ENCODE measurements at places on chromosomes 2 and 18. TPM values are rescaled to one million over a fixed set of nuclear protein-coding genes. Genes with fewer than 3 reads are reported as not detected.

GRCh38 chr2:203567691-203568090, 32.6 kb upstream of the RAPH1 start:
- H3K36me3 ChIP-seq = no peaks in the 10 kb centered on the region
- no peak overlapping the region for H3K27ac ChIP-seq
- no peaks in the 10 kb centered on the region for H3K4me1 ChIP-seq
- no peaks in the 10 kb centered on the region for H3K27me3 ChIP-seq

DNA sequence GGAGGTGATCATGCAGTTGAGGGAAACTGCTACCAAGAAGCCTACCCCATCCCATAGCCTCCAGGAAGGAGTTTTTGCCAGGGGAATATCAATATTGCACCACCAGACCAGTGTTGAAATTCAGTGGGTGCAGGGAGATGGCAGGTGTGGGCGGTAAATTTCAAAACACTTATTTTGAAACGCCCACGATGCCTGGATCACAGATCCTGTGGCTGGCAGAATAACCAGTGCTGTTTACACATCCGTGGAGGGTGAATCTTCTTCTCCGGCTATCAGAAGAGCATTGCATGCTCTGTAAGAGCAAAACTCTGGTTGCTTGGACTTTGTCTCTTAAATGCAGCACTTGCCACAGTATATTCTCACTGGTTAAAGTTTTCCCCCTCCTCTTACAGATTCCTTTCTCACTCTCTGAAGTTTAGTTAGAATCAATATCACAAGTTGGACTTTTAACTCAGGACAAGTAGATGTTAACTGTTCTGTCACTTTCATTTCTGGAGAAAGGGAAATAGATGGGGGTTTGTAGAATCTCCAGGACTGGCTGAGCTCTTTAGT, 70.5 kb upstream of the ZCCHC2 start:
- H3K4me3 ChIP-seq = no peak overlapping the region
- DNase-seq = no peak
- no peak overlapping the region for H3K27ac ChIP-seq
- no peaks in the 10 kb centered on the region for H3K27me3 ChIP-seq
- H3K36me3 ChIP-seq = no peaks in the 10 kb centered on the region

GRCh38 chr2:226694586-226695284, 104.9 kb downstream of the IRS1 start:
- no peak for DNase-seq
- H3K27me3 ChIP-seq = no peaks in the 10 kb centered on the region
- no peak overlapping the region for H3K27ac ChIP-seq
- H3K4me3 ChIP-seq = no peak overlapping the region
- peaks cover 33% of the 10 kb centered on the region for H3K4me1 ChIP-seq
- H3K36me3 ChIP-seq = no peaks in the 10 kb centered on the region

DNA sequence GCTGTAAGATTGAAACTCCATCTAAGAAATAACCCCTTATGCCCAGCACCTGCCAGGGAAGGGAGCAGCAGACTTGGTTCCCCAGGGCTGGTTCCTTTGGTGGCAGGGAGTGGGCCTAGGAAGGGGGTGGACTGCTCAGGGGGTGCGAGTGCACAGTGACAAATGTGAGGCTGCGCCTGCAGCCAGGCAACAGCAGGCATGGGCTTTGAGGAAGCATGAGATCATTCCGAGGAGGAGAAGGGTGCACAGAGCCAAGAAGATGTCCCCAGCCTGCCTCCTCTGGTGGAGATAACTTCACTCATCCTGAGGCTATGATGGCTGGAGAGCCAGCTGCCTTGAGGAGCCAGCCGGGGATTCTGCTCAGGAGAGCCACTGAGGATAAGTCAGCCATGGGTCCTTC, 158.0 kb downstream of the CAPN13 start:
- H3K4me1 ChIP-seq = peaks cover 9% of the 10 kb centered on the region
- H3K36me3 ChIP-seq = no peaks in the 10 kb centered on the region
- no peak for DNase-seq
- no peaks in the 10 kb centered on the region for H3K27me3 ChIP-seq

- H3K27ac ChIP-seq = no peak overlapping the region
- no peak for DNase-seq
- no peaks in the 10 kb centered on the region for H3K36me3 ChIP-seq
- no peaks in the 10 kb centered on the region for H3K4me1 ChIP-seq
- H3K4me3 ChIP-seq = no peak overlapping the region
- H3K27me3 ChIP-seq = no peaks in the 10 kb centered on the region
These were observed 119.7 kb upstream of the XIRP2 start for GRCh38 chr2:166768393-166769123.

GRCh38 chr2:109134741-109135358, 5.8 kb downstream of the SH3RF3 start:
- H3K36me3 ChIP-seq = no peaks in the 10 kb centered on the region
- H3K27me3 ChIP-seq = no peaks in the 10 kb centered on the region
- H3K4me1 ChIP-seq = peaks cover 11% of the 10 kb centered on the region
- no peak overlapping the region for H3K4me3 ChIP-seq
- DNase-seq = no peak

GRCh38 chr2:106841886-106842645, 43.9 kb downstream of the ST6GAL2 start:
- H3K27ac ChIP-seq = no peak overlapping the region
- no peaks in the 10 kb centered on the region for H3K27me3 ChIP-seq
- no peaks in the 10 kb centered on the region for H3K4me1 ChIP-seq
- H3K4me3 ChIP-seq = no peak overlapping the region
- H3K36me3 ChIP-seq = no peaks in the 10 kb centered on the region
- DNase-seq = no peak

- H3K27ac ChIP-seq = no peak overlapping the region
- no peak overlapping the region for H3K4me3 ChIP-seq
- no peaks in the 10 kb centered on the region for H3K27me3 ChIP-seq
- no peak for DNase-seq
- no peaks in the 10 kb centered on the region for H3K36me3 ChIP-seq
These were observed 80.3 kb downstream of the THNSL2 start for GRCh38 chr2:88250404-88250803.

GRCh38 chr18:48333563-48333962, 75.6 kb downstream of the ZBTB7C start:
- no peak overlapping the region for H3K4me3 ChIP-seq
- H3K36me3 ChIP-seq = no peaks in the 10 kb centered on the region

DNA sequence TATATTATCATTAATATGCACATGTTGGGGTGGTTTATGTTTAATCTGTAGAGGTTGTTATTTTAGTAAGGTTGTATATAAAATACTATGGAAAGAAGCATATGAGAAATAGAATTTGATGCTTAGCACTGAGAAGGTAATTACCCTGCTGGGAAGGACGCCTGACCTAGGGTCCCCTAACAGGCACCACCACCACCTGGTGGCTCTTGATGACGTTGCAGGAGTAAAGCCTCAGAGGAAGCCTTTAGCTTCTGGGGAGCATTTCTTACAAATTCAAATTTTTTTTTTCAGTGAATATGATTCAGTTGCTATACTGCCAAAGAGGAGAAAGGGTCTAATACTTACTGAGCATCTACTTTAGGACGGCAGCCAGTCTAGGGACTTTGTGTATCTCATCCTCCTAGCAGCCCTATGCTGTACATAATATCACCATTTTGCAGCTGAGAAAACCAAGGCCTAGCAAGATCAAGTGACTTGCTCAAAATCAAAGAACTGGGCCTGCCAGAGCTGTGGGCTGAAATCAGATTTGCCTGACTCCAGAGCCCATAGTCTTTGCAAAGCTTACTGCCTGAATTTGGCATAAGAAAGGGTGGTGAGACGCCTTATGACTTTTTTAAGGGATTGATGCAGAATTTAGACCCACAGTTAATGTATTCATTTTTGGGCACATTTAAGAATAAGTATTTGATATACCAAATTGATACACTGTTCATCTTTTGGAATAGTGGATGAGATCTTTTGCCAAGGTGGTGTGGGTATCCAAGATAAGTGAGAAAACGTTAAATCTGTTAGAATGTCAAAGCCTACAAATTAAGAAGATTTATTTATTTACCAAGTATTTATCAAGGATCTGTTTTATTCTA, 78.8 kb upstream of the GAREM1 start:
- H3K4me1 ChIP-seq = no peaks in the 10 kb centered on the region
- no peak for DNase-seq
- H3K27me3 ChIP-seq = peaks cover 8% of the 10 kb centered on the region
- no peaks in the 10 kb centered on the region for H3K36me3 ChIP-seq
- H3K4me3 ChIP-seq = no peak overlapping the region

DNA sequence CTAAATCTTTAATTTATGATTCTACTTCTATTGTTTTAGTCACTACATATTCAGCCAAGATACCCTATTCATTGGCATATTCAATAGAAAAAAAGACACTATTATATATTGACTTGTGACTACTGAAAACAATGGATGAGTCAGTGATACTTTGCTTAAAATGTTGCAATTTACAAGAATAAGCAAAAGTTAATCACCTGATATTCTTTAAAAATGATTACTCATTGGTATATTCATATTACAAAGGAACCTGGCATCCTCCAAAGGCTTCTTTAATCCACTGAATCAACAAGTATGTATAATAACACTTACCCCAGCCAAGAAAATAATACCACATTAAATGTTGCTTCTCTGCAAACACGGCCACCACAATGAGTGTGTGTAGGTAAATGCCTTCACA, 87.8 kb downstream of the CALCRL start:
- H3K27me3 ChIP-seq = no peaks in the 10 kb centered on the region
- H3K27ac ChIP-seq = no peak overlapping the region
- no peaks in the 10 kb centered on the region for H3K4me1 ChIP-seq
- no peak for DNase-seq
- no peaks in the 10 kb centered on the region for H3K36me3 ChIP-seq

DNA sequence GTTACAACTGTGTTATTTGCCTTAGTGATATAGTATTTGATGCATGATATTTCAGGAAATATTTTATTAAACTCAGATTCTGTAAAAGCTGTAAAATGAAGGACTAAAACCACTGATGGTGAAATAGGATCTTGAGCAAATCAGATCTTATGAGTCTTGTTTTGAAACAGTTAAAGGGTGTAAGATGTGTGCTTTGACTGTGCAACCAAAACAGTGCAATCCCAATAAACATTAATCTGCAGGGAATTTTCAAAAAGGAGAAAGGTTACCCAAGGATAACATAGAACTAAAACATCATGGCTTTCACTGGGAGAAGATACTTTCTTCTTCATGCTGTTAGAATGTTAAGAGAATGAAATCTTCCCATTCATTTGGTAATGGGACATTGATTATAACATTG, 378.7 kb downstream of the PARD3B start:
- no peaks in the 10 kb centered on the region for H3K4me1 ChIP-seq
- no peaks in the 10 kb centered on the region for H3K36me3 ChIP-seq
- H3K27ac ChIP-seq = no peak overlapping the region
- no peak for DNase-seq

DNA sequence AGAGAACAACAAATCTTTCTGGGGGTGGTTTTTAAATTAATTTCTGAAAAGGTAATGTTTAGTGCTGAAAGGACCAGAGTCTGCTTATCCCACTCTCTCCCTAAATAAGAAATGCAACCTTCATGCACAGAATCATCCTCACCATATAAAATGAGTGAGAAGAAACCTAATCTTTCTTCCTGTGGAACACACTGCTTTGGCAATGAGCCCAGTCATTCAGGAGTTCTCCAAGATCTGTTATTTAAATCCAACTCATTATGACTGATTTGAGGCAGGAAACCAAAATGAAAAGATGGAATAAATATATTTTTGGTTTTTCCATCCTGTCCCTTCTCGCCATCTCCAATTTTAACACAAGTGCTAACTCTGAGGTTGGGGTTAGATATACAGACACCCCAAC, 228.3 kb downstream of the SRBD1 start:
- H3K27ac ChIP-seq = no peak overlapping the region
- no peaks in the 10 kb centered on the region for H3K27me3 ChIP-seq
- DNase-seq = no peak
- no peak overlapping the region for H3K4me3 ChIP-seq

DNA sequence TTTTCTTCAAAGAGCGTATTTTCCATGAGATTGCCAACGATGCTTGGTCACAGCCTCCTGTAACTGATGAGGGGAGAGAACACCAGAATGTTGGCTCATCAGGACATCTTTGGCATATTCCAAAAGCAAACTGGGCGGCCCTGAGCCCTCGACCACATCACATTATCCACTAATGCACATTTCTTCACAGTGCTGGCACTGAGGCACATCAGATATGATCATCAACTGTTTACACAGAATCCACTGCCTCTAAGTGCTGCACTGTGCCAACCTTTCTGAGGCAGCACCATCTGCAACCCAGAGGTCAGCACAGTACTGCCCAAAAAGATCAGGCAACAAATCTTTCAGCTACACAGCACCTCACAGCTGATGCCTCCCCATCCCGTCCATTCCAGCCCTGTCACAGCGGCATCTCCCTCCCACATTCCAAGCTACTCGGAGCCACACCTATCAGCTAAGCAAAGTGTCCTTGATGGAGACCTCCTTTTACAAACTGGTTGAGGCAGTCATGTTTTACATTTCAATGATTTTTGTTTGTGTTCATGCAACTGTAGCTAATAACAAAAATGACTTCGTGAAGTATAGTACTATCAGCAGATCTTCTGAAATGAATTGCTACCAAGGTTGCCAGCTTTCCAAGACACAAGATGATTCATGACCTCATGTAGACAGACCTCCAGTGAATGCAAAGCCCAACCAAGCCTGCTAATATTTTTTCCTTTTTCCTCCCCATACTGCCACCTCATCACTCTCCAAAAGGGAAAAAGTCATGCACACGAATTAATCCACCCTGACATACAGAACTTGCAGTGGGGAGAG, 32.3 kb downstream of the MYO5B start:
- DNase-seq = no peak
- no peak overlapping the region for H3K4me3 ChIP-seq
- H3K27ac ChIP-seq = no peak overlapping the region
- no peaks in the 10 kb centered on the region for H3K4me1 ChIP-seq

TEKT4 gene
- total RNA-seq = not detected

ST8SIA5 gene
- total RNA-seq = not detected

STARD6 gene
- not detected for total RNA-seq

OTOF gene
- total RNA-seq = not detected

MYCN gene
- total RNA-seq = 3.7 TPM

KLHL14 gene
- not detected for total RNA-seq

ALPG gene
- 0.03 TPM for total RNA-seq

DUSP2 gene
- 0.24 TPM for total RNA-seq

ARHGEF33 gene
- not detected for total RNA-seq

DCDC2C gene
- not detected for total RNA-seq

CDH20 gene
- not detected for total RNA-seq

All from SJSA1 (cell line).